ENCODE measurements at places on chromosomes 11 and 22.

DNA sequence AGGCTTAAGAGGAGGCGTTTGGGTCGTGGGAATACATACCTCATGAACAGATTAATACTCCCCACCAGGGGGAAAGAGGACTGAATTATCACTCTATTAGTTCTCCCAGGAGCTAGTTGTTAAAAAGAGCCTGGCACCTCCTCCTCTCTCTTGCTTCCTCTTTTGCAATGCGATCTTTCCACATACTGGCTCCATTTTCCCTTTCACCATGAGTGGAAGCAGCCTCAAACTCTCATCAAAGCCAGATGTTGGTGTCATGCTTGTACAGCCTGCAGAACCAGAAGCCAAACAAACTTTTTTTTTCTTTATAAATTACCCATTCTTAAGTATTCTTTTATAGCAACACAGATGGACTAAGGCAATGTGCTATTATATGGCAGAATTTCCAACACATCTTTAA lies 258.5 kb downstream of the FAM76B start:
- DNase-seq = no peak

DNA sequence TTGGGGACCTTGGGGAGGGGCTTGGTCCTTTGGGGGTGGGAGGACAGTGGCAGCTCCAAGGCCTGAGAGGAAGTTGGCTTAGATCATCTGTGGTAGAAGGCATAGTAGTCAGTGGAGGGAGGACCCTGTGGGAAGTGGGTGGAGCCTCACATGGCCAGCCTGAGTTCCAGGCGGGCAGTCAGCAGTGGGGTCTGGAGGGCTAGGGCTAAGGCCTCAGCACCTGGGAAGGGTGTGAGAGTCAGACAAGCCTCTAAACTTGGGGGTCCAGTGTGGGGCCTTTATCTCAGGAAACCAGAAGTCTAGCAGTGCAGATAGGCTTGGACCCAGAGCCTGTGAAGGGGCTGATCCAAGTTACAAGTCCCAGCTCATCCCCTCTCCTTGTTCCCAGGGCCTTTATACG lies 4.0 kb downstream of the NLRX1 start:
- DNase-seq = no peak

GRCh38 chr11:116504541-116505297 lies 268.1 kb downstream of the BUD13 start:
- DNase-seq = no peak

- peak; percentile 89 for DNase-seq
Observed at GRCh38 chr11:57903441-57904123, 120.1 kb upstream of the OR9Q1 start.

DNA sequence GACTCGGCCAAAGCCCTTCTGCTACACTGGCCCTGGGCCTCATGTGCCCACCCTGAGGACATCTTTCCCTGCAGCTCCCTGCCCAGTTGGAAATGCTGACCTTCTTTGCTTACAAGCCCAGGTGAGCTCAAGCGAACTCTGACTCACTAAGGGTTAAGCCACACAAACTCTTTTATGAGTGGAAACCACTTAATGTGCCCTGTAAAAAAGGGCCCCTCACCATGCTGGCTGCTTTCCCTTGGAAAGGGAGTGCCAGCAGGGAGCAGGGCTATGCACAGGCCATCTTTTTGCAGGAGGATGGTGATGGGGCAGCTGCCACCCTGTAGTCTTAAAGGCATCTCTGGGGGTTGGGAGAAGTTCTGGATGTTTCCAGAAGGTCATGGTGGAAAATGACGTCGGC lies 18.7 kb downstream of the EHF start:
- DNase-seq = peak; percentile 75

- DNase-seq = no peak
Observed at GRCh38 chr11:91156041-91156440, 933.2 kb upstream of the CHORDC1 start.

- no peak for DNase-seq
Observed at GRCh38 chr22:27504360-27505253, 296.9 kb downstream of the MN1 start.

GRCh38 chr11:90243534-90243933 lies 20.7 kb upstream of the CHORDC1 start:
- DNase-seq = no peak

DNA sequence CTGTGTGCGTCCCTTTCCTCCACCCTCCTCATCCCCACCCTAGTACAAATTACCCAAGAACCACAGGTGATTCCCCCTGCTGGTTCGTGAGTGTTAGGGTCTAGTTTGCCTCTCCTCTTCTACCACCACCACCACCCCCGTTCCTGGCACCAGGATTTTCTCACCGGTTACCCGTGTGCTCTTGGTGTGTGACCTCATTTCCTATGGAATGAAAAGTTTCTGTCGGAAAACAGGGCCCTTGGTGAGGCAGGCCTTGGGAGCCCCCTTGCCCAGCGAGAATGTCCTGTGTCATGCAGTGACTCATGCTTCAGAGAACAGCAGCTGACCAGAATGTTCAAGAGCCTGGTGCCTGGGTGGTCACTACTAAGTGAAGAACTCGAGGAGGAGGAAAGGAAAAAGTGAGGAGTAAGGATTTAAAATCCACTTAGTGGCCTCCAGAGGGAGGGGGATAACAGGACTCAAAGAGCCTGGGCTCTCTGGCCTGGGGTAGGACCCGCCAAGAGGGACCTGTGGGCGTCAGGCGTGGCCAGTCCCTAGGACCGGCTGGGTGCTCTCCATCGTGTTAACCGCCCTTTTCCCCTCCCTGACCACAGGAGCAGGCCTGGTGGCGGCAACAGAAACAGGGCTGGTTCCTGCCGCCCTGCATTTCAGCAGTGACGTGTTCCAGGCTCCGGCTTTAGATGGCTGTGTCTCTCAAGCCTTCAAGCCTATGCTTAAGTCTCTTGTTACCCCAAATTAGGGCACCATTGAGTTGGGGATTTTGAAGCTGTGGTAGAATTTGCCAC lies 30.2 kb downstream of the C22orf31 start:
- DNase-seq = peak; percentile 69

DNA sequence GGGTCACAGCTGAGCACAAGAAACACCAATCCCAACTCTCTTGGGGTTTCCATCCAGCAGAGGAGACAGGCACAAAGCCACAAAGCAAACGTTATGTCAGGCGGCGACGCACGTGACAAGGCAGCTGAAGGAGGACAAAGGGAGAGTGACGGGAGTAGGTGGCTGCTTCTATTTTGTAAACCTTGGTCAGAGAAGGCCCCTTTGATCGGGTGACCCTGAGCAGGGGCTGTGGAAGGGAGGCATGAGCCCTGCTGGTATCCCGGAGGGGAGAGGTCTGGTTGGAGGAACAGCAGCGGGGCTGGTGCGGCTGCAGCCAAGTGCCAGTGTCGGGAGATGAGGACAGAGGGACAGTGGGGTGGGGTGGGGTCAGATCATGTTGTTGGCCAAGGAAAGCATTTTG lies 17.3 kb upstream of the RFPL3 start:
- no peak for DNase-seq

GRCh38 chr11:92527467-92527866 lies 302.8 kb downstream of the FAT3 start:
- no peak for DNase-seq
